Mucosa of gallbladder (tissue), 1 donor: ENCODE measurements at places on chromosomes 7 and 10.

DNA sequence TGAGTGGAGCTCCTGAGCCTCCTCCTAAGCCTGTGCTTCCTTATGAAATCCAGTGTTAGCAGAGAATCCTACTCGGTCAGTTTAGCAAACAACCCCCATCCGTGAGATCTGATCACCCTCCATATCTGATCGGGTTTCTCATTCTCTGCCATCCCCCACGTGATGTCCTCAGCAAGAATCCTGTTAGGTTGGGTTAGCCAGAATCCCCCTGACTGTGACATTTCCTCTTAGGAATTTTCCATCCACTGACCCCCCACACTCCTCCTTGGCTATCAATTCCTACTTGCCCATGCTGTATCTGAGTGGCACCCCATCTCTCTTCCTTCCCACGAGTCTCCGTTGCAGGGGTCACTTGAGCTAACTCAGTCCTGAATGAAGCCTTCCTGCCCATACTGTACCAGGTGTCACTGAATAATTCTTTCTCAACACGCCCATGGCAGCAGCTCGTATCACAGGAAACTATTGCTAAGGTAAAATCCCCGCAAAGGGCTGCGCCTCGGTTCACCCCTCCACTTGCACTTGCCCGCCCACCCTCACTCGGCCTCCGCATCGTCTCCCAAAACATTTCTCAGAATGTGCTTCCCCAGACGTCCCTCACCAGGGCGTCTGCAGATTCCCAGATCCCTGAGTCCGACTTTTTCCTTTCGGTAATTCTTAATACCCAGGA is 44.1 kb downstream of the MYOF start:
- no peak for DNase-seq

DNA sequence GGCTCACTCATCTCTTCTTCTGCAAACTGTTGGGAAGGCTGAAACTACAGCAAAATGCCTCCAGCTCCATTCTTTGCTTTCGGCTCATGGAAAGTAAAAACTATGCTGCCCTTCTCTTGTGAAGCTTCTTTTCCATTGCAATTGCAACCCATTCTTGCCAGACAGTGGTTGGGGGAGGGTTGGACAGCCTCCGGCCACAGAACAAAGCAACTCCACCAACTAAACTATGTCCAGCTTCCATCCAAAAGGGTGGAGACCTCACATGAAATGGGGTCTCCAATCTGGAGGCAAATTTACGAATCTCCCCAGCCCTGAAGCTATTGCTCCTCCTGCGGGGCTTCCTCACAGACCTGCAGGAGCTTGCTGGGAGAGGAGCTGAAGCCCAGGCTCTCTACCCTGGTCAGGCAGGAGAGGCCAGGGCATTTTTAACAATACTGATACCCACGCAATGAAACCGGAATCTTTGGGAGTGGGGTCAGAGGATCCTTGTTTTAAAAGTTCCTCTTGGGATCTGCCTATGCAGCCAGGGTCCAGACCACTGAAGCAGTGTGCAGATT is 549 bp downstream of the GPNMB start:
- DNase-seq, result no peak

DNA sequence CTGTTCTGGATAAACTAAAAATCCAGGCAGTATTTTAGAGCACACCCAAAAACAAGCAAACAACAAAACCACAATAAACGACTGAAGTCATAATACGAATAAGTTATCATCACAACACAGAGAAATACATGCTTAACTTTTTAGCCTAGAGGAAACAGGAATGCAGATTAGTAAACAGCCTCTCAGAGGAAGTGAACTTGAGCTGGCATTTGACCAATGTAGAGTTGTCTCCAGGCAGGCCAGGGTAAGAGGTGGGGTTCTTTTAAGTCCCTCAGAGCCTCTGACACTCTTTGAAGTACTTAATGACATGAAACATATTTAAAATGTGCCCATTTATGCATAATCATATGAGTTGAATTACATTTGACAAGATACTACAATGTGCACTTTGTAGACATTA is 43.3 kb upstream of the PLXDC2 start:
- DNase-seq, result no peak

DNA sequence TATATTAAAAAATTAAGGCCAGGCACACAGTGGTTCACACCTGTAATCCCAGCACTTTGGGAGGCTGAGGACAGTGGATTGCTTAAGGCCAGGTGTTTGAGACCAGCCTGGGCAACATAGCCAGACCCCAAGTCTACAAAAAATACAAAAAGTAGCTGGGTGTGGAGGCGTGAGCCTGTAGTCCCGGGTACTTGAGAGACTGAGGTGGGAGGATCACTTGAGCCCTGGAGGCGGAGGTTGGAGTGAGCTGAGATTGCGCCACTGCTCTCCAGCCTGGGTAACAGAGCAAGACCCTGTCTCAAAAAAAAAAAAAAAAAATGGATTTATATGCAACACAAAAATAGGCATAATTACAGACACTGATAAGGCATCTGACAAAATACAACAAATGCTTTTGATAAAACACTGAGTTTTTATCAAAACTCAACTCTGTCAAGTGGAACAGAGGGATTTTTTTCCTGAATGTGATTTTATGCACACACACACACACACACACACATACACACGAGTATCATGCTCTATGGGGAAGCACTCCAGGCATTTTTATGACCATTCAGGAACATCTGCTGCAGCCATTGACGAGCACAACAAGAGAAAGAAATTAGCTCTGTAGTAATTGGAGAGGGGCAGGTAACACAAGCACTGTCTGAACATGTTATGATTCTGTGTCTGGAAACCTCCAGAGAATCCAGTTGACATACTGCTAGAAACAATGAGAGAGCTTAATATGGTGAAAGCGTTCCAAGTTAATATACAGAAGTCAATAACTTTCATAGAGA is 193.1 kb downstream of the WDR37 start:
- no peak for DNase-seq

- DNase-seq, result no peak
Observed at GRCh38 chr7:66505531-66506451, 122.9 kb upstream of the KCTD7 start.

DNA sequence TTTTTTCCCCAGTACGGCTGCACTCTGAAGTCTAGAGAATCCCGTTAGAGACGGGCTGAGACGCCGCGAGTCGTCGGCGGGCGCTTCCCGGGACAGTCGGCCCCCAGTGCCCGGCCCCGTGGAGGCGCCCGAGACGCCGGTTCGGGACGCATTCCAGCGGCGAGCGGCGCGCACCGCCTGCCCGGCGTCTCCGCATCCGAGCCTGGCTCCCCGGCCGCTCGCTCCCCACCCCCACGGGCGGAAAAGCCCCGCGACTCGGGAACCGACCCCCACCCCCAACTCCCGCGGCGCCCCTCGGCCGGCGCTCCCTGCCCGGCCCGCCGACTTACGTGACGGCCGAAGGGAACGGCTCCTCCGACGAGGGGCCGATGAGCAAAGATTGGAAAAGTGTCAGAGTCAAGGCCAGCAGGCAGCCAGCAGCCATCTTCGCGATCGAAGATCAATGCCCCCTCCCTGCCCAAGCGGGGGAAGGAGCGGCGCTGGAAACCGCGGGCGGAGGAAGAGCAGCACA is 486 bp downstream of the CACNA2D1 start:
- no peak for DNase-seq
